ENCODE measurements at places on chromosomes 7 and 10.

DNA sequence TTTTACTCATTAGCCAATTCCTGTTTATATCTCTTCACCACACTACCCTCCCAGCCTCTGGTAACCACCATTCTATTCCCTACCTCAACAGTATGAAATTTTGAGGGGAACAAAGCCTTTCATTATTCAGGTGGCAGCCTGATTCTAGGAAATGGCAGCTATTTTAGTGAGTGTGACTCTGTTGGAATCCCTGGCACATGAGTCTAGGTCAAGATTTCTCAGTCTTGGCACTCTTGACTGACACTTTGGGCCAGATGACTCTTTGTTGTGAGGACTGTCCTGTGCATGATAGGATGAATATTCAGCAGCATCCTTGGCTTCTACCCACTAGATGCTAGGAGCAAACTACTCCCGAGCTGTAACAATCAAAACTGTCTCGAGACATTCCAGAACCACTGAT, 322.8 kb upstream of the PHYHIPL start:
- no peak for DNase-seq

- DNase-seq: no peak
These were observed 408.0 kb downstream of the HGF start for GRCh38 chr7:81361769-81362312.

DNA sequence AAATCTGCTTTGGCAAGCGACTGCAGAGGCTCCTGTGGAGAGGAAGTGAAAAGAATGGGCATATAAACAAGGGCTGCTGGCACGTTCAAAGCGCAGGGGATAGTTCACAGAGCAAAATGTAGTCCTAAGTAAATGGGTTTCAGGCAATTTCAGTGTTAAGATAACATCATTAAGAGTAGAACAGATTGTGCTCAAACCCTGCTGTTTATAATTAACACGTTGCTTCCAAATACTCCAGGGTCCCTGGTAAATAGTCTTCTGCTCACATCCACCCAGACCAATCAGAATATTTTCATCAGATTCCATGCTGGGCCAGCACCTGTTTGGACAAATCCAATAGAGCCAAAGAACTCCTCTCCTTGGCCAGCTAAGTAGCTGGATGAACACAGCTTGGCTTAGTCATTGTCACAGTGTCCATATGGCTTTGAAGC, 81.4 kb downstream of the ORC5 start:
- DNase-seq: no peak

DNA sequence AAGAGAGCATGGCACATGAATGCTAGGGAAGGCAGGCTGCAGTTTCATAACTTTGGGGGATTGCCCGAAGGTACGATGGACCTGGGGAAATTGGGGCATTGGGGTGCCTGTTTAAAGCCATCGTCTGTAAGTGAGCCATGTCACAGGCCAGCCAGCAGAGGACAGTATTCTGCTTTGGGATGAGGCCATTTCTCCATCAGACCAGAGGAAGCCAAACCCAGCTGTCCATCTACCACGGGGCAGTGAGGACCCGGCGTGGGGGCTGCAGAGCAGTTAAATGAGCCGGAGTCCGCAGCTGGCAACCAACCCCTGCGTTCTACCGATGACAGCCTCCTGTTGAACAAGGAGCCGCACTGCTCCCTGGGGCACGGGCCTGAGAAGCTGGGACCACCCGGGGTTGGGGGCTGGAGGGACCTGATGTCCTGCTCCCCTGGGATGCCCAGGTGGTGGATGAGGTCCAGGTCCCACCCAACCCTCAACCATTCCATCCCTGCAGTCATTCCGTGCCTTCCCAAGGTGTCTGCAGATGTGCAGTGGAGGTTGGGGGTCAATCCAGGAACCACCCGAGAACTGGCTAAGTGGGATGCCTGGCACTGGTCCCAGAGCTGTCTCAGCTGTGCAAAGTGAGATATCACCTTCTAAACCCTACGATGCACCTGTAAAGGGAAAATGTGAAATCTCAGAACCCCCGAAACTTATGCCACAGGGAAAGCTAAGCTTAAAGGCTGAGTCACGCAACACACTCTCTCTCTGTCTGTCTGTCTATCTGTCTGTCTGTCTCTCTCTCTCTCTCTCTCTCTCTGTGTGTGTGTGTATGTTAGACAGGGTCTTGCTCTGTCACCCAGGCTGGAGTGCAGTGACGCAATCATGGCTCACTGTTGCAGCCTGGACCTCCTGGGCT, 12.1 kb upstream of the RHBDD2 start:
- no peak for DNase-seq

DNA sequence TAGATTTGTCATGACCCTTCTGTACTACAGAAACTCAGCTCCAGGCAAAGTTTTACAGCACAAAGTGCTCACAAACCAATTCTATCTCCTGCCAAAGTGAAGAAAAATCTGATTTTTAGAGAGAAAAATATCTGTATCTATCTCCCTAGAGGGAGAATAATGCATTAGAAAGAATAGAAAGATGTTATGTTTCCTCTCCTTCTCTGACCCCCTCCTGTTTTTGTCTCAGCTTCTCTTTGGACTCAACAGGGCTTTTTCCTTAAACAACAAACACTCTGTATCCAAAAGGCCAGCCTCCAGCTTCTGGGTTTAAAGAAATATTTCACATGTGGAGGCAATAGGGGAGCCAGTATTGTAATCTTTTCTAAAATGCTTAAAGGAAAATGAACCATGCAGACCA, 627.4 kb downstream of the REEP3 start:
- no peak for DNase-seq

DNA sequence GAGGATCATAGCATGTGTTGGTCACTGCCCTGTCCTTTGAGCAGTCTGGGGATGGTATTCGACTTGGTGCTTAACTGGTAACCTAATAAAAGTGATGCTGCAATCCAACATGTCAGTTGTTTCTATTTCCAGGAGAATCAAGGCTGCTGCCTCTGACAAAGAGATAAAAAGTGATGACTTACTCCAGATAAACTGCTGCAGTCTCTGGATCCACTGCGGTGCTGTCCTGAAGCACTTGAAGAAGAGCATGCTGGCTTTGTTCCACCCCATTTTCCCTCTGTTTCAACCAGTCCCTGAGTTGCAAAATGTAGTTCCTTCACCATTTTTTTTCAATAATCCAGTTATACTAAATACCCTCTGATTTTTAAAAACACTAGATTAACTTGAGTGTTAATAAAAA, 403.5 kb upstream of the ANKRD30A start:
- no peak for DNase-seq

- no peak for DNase-seq
These were observed 35.7 kb upstream of the CREB5 start for GRCh38 chr7:28376634-28377033.

GRCh38 chr10:91597197-91597881, 35.5 kb downstream of the PPP1R3C start:
- DNase-seq: no peak

- peak; percentile 69 for DNase-seq
These were observed 149.2 kb downstream of the REEP3 start for GRCh38 chr10:63670291-63670898.

DNA sequence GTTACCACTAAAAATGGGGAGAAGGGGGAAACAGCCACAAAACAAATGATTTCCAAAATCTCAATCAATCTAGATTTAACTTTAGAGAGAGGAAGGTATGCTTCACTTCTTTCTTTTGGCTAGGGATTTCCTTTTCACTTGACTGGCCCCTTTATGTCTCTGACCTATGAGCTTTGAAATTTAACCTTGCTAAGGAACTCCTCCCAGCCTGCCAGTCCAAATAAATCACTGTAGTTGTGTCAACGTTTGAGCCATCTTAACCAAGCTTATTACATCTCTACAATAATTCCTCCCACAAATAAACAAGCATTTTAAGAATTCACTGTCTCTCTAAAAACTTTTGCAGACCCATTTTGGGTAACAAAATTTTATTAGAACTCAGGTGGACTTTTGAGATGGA, 315.5 kb upstream of the CELF2 start:
- no peak for DNase-seq

GRCh38 chr7:155515318-155515717, 31.0 kb downstream of the CNPY1 start:
- no peak for DNase-seq

DNA sequence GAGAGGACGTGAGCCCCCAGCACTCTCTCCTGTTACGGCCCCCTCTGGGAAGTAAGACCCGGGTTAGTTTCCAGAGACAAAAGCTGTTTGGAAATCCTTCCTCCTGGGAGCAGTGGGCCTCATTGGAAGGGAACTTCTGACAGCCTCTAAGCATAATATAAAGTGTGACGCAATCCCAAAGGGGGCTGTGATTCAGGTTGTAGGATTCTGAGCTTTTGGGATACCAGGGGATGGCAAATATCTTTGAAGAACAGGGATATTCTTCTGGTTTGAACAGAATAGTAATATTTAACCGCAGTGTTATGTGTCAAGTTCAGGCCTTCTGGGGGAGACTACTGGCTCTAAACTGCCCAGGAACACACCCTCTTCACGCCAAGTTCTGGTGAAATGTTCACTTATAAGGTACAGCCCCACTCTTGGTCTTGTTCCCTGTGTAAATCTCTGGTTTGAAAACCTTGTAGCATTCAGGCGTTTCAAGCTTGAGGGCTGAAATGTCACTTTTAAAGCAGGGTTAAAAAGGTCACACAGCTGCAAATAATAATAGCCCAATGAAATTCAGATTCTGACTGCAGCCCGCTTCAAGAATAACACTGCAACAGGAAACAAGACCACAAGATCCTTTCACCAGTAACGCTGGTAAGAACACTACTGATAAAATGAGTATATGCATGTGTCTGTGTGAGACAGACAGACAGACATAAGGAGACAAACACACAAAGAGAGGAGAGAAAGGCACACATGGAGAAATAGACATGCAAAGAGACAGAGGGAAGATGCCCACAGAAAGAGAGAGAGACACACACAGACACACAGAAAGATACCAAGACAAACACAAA, 69.0 kb downstream of the CREB5 start:
- no peak for DNase-seq

- DNase-seq: no peak
These were observed 87.2 kb downstream of the ABCC2 start for GRCh38 chr10:99869581-99870122.

DNA sequence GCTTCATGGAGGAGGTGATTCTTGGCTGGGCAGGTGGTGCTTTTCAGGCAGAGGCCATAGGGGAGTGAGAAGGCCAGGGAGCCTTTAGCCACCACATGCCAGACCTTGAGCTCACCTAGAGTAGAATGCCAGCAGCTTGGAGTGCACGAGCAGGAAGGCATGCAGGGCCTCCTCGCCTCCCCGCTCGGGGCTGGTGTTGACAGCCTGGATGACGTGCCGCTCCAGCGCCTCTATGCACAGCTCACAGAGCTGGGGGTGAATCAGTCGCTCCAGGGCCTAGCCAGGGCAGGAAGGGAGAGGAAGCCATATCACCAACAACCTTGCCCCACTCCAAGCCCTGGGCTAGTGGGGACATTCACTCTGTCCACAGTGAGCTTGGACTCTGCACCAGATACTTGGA, 15.7 kb downstream of the HPS1 start:
- DNase-seq: peak; percentile 53

GRCh38 chr7:152910545-152911225, 151.1 kb downstream of the ACTR3B start:
- DNase-seq: no peak

DNA sequence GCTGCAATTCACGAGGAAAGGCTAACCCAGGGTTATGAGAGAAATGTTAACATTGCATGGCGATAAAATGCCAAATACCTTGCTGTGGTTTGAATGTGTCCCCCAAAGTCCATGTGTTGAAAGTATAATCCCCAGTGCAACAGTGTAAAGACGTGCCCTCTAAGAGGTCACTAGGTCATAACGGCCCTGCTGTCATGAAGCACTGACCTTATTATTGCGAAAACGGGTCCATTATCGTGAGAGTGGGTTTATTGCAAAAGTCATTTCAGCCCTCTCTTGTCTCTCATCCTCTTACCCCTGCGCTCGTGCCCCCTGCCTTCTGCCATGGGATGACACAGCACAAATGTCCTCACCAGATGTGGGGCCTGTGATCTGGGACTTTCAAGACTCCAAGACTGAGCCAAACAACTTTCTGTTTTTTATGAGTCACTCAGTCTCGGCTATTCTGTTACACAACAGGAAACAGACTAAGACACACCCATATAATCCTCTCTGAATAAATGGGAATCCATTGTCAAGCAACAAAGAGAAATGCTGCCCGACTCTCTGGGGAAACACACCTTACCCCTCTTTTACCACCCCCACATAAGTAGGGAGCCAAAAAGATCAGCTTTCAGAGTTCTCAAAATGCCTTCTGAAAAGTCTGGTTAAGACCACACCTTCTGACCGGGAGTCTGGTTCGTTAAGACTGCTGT, 73.1 kb upstream of the UCN3 start:
- DNase-seq: peak; percentile 76

GRCh38 chr7:78516450-78516849, 717.9 kb downstream of the PHTF2 start:
- no peak for DNase-seq

- DNase-seq: no peak
These were observed 283.6 kb upstream of the LRRTM3 start for GRCh38 chr10:66642217-66642616.

GRCh38 chr10:19775296-19775695, 40.9 kb upstream of the PLXDC2 start:
- no peak for DNase-seq

DNA sequence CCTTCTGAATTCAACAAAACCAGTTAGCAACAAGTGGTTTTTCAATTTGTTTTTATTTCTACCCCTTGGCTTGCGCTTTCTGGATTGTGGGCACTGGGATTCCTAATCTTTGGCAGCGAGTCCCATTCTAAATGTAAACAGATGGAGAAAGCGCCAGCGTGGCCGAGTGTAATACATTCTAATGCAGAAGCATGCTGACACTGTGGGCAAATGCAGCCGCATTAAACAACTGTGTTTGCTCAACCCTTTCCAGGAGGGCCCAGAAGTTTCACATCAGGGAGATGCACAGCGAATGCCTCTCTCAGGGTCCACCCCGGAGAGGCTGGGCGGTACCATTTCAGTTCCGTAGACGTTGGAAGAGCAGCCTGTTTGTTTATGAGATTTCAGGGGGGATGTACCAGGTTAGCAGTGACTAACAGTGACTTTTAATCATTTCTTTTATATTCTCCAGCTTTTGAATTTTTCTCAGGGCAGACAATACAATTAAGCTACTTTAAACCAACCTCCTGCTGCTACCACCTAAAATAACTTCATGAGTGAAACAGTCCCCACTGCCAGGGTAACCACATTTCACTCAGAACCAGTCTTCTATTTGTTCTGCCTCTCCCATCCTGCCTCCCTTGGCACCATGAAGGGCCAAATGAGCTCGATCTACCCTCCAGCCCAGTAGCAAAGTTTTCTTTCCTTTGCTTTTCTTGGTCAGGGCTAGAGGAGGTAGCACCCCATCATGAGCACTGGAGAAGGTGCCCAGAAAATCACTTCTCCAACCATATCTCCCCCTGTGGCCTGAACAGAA, 164.2 kb upstream of the ITGB1 start:
- DNase-seq: no peak

- no peak for DNase-seq
These were observed 219.3 kb downstream of the THSD7A start for GRCh38 chr7:11612737-11613136.

DNA sequence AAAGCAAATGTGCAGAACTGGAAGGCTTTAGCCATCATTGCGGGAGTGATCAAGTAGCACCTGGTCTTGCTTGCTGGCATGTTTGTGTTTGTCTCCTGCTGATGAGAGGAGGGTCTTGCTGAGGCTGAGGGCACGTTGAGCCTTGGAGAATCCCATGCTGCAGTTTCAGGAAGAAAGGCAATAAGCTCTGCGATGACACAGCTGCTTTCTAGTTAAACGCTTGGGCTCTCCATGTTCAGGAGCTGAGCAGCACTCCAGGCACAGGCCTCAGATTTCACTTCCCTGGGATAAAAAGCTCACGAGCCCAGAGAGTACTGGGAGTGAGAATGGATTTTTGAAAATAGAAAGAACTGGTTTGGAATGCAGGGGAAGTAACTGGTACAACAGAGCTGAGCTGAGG, 100.8 kb downstream of the LRRC18 start:
- no peak for DNase-seq

Measured in heart left ventricle (tissue), 16 donors.